ENCODE measurements at places on chromosomes 6 and 20.

- DNase-seq, result no peak
Observed at GRCh38 chr6:126907312-126907711, 211.2 kb upstream of the RSPO3 start.

DNA sequence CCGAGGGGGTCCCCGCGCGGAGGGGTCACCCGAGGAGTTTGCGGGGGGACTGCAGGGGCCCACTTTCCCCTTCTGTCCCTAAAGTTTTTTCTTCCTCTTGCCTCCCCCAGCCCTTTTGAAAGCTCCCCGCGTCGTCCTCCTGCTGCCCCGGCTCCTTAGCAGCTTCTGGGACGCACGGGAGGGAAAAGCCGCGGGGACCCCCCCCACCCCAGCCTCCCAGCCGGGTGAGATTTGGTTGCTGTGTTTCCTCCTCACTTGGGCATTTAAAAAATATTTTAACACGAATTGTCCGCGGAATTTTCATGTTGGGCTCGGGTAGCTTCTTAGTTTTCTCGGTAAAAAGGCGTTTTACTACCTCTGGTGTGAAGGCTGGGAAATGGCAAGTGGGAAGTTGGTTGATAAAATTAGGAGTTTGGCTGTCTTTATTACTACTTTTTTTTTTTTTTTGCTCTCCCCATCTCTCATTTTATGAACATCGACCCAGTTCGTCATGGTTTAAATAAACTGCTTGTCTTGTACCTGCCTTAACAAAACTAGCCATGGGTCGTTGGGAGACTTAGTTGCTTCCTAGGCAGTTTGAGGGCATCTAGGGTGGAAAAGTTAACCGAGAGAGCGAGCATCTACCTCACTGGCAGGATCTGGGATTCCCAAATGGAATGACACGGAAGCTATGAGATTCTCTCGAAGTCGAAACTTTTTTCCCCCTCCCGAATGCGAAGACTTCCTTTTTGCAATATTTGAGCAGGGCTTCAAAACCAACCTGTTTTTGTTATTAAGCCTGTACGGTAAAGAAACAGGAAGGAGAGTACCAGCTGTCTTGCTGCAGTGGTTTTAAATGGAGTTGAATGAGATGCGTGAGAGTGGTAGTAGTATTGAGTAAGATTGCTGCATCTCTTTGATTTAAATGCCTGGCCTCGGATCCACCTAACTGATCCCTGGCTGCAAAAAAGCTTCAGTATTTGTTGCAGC is 868 bp downstream of the NCOA3 start:
- peak; percentile 28 for DNase-seq

DNA sequence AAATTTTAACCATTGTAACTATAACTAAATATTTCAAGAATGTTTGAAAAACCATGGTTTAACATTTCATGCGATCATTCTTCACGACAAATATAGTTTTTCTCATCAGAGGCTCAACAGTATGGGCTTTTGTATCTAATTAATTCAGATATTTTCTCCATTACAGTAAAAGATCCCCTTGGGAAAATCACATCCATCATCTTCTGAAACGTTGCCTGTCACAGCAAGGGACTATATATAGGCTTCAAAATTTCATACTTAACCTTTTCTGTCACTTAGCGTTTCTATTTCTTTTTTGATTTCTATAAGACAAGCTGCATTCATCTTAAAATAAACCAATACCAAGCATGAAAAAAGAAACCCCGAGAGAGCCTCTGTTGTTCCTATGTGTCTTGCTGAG is 710.0 kb downstream of the PRKN start:
- DNase-seq, result no peak

- DNase-seq, result no peak
Observed at GRCh38 chr6:31351401-31352309, 5.3 kb downstream of the HLA-B start.

- no peak for DNase-seq
Observed at GRCh38 chr6:91267246-91267645, 680.4 kb upstream of the MAP3K7 start.

GRCh38 chr6:10073341-10073740 is 341.5 kb downstream of the TFAP2A start:
- DNase-seq, result no peak

DNA sequence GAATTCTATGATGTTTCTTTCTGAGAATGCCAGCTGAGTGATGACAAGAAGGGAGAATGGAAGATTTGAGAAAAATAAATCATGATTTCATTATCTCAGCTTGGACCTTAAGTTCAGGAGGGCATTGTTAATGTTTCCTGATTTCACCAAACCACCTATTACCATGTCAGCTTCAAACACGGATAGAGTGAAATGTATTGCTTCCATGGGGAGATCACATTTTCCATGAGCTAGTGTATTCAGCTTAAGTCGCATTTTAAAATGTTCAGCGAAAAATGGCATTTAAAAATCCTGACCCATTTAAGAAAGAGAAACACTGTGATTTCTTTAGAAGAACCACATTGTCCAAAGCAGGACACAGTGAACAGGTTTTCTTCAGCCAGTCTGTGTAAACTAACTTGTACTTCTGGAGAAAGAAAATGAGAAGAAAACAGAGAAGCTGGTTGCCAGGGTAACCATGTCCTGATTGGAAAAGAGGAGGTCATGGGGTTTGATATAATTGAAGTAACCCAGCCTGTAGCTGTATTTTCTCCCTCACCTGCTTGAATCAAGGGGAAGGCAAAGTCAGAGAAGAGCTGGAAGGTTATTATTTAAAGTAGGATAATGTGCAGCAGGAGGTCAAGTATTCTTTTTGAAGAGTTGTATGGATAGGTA is 684.1 kb upstream of the NRSN1 start:
- DNase-seq, result no peak

DNA sequence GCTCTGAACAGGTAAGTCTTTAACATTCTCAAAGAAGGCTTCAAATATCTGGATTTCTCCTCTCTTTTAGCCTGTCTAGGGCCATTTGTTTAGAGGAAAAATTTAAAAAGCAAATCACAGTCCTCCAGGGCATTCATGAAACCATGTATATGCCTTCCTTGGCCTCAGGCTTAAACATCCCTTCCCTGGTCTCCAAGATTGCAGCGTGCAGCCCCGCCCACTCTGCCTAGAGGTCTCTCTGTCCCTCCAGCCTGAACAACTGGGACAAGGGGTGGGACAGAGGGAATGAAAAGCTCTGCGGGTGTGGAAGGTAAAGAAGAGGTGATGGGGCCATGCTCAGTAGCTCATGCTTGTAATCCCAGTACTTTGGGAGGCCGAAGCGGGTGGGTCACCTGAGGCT is 9.8 kb upstream of the CBFA2T2 start:
- no peak for DNase-seq

Measured in erythroblast (primary cell).